ENCODE measurements at places on chromosomes 7 and 10.

- DNase-seq, result no peak
Measured at GRCh38 chr10:36817898-36818297, 307.5 kb upstream of the ANKRD30A start.

GRCh38 chr10:11913079-11913641 lies 90.0 kb downstream of the PROSER2 start:
- peak; percentile 41 for DNase-seq

DNA sequence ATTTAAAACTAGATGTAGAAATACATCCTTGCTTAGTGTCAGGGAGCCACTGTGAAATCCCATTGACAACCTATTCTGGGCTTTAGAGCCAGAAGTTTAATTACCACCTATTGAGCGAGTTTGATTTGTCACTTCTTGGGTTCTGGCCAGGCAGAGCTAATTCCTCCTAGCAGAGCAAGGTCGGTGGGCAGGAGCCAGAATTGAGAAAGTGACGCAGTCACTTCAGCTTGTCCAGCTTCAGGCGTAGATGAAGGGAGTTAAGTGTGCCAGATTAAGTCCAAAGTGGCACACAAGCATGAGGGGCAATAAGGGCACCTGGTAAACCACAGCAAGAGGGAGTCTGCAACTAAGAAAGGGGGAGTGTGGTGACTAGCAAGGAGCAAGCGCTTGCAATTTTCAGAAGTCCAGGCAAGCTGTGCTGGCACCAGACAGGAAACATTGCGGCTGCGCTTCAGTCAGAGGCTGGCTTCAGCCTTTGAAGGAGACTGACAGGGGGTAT lies 119.4 kb downstream of the ST7 start:
- peak; percentile 21 for DNase-seq

DNA sequence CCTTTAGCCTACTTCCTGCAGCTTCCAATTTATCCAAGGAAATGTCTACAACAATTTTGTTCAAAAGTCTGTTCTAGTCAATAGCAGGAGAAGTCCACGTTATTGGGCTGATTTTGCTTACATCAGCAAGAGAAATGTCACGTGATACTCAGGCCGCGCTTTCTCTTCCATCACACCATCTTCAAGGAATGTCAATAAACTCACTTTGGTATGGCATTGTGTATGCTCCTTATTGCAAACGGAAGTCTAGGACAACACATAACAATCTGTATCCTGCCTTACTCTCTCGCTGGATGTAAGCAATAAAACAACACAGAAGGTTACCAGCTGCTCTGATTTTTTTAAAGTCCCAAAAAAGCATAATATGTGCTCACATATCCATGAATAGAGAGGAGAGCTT lies 17.1 kb upstream of the STK17A start:
- peak; percentile 65 for DNase-seq

DNA sequence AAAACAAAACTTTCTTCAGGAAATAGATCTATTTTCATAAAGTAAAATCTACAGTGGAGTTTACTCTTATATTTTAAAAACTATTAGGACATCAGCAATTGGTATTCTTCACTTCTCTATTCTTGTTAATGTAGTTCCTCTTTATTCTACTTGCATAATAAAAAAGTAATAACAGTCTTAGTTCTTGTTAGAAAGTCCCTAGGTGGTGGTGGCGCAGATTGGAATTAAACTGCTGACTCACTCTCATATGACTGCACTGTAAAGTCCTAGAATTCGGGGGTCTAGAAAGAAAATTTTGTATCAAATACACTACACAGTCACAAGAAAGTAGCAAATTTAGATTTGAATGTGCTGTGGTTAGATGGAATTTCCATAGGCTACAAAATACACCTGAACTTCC lies 44.6 kb upstream of the TES start:
- no peak for DNase-seq

- peak; percentile 56 for DNase-seq
Measured at GRCh38 chr10:125107166-125107949, 53.0 kb downstream of the CTBP2 start.

DNA sequence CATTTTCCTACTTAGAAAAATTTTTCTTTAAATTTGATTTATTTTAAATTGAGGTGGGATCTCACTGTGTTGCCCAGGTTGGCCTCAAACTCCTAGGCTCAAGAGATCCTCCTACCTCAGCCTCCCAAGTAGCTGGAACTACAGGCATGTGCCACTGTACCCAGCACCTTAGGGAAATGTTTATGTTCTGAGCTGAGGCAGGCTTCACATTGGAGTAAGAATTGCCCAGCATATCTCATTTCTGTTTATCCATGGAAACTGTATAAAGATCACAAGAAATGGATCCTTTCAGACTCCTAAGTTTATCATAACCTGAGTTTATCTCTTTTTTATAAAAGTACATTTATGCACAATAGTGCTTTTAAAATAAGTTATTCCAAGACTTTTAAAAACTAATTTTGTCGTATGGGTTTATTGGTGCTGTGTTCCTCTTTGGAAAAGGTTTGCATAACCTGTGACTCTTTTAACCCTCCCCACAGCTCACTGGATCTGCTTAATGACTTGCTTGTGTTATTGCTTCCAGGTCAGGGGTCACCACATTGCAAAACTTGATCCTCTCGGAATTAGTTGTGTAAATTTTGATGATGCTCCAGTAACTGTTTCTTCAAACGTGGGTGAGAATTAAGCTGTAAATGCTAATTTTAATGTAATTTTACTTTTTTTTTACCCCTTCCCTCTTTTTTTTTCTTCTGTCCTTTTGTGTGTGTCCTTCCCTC lies 40.7 kb downstream of the OGDH start:
- DNase-seq, result no peak

DNA sequence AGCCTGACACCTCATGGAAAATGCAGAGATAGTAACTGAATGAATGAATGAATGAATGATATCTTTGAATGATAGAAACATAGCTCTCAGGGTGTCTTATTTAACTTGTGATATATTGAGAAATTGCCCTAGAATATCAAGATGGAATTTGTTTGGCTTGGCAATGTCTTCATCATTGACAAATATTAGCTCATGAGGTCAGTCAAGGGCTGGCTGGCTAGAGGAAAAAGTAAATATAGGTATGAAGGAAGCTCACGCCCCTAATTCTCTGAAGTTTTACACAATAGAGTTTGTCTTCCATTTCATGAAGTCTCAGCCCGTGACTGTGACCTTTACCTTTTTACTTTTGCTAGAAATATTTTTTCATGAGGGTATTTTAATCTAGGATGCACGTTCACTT lies 305.2 kb downstream of the ADARB2 start:
- no peak for DNase-seq

- peak; percentile 83 for DNase-seq
Measured at GRCh38 chr10:8418631-8419030, 364.1 kb downstream of the GATA3 start.

DNA sequence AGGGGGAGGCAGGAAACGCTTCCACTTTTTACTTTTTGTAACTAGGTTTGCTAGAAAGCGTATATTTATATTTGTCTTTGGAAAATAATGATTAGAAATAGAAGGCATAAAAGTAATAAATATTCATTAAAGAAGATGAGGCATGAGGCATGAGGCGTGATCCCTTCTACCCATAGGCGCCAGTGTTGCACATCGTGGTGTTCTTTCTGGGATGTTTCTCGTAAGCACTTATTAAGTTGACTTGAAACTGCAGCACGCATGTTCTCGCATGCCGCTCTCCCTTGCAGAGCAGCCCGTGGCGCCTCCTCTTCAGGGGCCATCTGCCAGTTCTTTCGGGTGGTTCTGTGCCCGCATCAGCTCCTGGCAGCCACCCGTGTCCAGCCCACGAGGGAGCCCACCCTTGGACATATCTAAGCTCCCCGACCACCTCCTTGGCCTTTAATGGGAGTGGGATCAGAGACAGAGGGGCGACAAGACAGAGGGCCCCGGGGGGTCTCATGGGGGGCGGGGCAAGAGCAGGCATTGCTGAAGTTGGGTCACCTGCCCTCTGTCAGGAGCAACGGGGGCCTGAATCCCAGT lies 28.5 kb upstream of the CSGALNACT2 start:
- DNase-seq, result peak; percentile 13

GRCh38 chr10:83522881-83523386 lies 616.4 kb upstream of the GHITM start:
- peak; percentile 90 for DNase-seq

GRCh38 chr7:136868496-136869000 lies at the start of gene CHRM2:
TSS of gene CHRM2 (plus strand) at chr7:136868652. CDS start at chr7:137014866, 146,214 bp downstream.
- peak; percentile 43 for DNase-seq

DNA sequence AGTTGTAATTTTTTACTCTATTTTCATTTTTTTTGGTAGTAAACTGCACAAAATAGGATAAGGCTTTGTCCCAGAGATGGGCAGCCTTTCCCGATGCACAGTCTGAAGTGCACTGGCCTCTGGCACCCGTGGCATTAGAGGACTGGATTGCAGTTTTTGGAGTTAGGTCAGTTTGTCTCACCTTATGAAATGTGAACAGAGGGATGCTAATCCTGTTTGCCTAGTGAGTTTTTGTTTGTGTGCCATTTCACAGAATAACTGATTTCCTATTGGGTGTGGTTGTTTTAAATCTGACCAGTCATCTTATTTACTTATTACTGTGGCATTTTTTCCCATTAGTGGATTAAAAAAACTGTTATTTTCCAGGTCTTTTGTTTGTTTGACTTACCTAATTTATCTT lies 109.5 kb upstream of the GATA3 start:
- no peak for DNase-seq

DNA sequence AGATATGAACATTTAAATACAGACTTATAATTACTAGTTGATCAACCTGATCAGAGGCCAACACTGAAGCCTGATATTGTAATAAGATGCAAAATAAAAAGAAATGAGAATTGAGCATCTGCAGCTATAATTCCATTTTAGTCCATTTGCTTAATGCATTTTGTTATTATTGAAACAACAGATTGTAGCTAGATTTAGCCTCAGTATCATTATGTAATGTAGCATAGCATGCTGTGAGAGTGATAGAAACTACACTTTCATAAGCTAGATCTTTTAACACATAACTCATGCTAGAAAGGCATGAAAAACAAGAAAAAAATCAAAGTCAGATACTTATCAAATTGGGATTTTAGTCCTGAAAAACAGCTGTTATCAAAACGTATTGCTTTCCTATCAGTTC lies 292.7 kb upstream of the ADARB2 start:
- DNase-seq, result no peak

GRCh38 chr10:6579183-6579903 lies 733 bp downstream of the PRKCQ start:
- DNase-seq, result no peak

DNA sequence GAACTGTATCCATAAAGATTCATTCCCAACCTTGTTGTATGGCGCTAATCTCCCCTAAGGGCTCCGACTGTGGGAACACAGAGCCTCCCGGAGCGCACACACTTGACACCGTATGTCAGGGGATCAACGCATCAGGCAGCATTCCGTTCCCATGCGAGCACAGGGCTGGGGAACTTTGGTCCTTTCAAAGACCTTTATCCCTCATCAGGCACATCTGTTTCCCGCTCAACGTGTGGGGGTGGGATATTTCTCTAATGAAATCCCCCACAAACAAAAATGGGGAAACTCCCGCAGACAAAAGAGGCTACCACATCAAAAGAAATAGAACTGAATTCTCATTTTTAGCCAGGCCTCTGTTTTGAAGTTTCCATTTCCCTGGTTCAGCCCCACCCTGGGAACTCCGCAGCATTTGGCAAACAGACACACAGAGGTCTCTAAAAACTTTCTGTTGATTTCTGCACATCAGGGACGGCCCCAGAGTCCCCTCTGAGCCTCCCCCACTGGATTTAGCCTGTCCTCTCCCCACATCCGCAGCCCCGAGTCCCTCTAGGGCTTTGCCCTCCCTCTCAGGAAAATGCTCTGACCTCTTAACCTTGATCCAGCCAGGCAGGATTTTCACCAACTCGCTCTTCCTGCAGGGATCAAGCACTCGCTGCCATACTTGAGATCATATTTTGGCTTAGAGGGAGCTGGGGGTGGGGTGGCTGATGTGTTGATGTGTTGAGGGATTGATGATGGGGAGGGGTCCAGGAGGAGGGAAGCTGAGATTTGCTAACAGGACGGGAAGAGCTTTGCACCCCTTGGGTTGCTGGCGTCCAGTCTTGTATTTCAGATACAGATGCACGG lies 6.6 kb downstream of the CPA5 start:
- DNase-seq, result no peak

- no peak for DNase-seq
Measured at GRCh38 chr7:82172017-82172416, 271.6 kb downstream of the CACNA2D1 start.

DNA sequence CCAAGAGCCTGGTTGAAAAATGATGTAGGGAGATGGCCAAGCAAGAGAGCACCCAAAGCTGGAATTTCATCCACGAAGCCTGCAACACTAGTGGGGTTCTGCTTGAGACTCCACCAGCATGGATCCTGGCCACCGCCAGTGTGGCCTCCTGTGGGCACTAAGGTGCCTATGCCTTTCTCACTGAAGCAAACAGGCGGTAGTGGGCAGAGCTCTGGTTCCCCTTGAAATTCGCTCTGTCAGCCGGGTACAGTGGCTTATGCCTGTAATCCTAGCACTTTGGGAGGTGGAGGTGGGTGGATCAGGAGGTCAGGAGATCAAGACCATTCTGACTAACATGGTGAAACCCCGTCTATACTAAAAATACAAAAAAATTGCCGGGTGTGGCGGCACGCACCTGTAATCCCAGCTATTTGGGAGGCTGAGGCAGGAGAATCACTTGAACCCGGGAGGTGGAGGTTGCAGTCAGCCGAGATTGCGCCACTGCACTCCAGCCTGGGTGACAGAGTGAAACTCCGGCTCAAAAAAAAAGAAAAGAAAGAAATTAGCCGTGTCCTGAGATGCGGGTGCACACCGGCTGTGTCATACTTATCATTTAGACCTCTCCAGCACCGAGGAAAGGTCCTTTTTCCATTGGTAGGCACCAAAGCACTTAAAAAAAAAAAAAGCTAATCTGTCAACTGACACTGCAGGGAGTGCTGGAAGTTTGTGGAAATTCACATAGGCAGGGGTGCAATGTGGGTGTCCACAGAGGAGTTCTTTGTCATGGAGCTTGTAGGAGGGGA lies 28.3 kb downstream of the CCM2 start:
- DNase-seq, result no peak

GRCh38 chr10:50381642-50382041 lies 130.3 kb upstream of the ASAH2 start:
- DNase-seq, result no peak

All from EH (cell line).